ENCODE measurements at places on chromosomes 13 and 19. TPM values are rescaled to one million over a fixed set of nuclear protein-coding genes. Genes with fewer than 3 reads are reported as not detected.

Gene SHANK1
- total RNA-seq: 2.3 TPM

GRCh38 chr19:45079911-45080370 lies 881 bp downstream of the GEMIN7 start:
- no peaks in the 10 kb centered on the region for H3K36me3 ChIP-seq
- no peak for DNase-seq
- no peaks in the 10 kb centered on the region for H3K27me3 ChIP-seq

DNA sequence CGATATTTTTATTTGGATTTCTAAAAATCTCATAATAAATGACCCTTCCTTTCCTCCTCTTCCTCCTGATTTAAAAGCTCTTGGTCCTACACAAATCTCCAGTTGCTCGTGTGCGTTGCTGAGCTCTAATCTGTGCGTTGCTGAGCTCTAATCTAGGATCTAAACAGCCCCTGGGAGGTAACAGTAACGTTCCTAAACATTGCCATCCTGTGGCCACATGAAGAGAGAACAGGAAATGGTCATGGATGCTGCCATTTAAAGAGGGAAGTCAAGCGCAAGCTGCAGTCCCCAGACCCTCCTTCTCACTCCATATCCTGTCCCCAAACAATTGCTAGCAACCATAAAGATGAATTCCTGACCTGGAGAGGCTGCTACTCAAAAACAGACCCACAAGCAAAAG lies 170.8 kb downstream of the NUFIP1 start:
- no peaks in the 10 kb centered on the region for H3K27me3 ChIP-seq
- peaks cover 43% of the 10 kb centered on the region for H3K4me1 ChIP-seq
- peak; percentile 44 for DNase-seq
- no peaks in the 10 kb centered on the region for H3K36me3 ChIP-seq
- H3K4me3 ChIP-seq: no peak overlapping the region

DNA sequence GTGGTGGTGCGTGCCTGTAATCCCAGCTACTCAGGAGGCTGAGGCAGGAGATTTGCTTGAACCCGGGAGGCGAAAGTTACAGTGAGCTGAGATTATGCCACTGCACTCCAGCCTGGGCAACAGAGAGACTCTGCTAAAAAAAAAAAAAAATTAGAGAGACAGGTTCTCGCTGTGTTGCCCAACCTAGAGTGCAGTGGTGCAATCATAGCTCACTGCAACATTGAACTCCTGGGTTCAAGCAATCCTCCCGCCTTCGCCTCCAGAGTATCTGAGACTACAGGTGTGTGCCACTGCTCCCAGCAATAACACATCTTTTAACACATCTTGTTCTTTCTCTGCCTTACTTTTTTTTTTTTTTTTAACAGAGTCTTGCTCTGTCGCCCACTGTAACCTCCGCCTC lies 32.7 kb downstream of the CLEC17A start:
- H3K4me1 ChIP-seq: no peaks in the 10 kb centered on the region
- H3K27ac ChIP-seq: no peak overlapping the region
- no peak for DNase-seq
- no peak overlapping the region for H3K4me3 ChIP-seq

- no peaks in the 10 kb centered on the region for H3K36me3 ChIP-seq
- no peaks in the 10 kb centered on the region for H3K4me1 ChIP-seq
- DNase-seq: peak; percentile 92
Observed at GRCh38 chr19:17766543-17767131, 15.4 kb downstream of the FCHO1 start.

GRCh38 chr13:20654156-20654555 lies 49.3 kb upstream of the IL17D start:
- H3K36me3 ChIP-seq: no peaks in the 10 kb centered on the region
- H3K4me1 ChIP-seq: no peaks in the 10 kb centered on the region
- H3K27ac ChIP-seq: no peak overlapping the region
- H3K27me3 ChIP-seq: no peaks in the 10 kb centered on the region
- DNase-seq: no peak

Gene CCDC70
- total RNA-seq: not detected

Gene PSG7
- total RNA-seq: not detected

Gene PCP2
- not detected for total RNA-seq

DNA sequence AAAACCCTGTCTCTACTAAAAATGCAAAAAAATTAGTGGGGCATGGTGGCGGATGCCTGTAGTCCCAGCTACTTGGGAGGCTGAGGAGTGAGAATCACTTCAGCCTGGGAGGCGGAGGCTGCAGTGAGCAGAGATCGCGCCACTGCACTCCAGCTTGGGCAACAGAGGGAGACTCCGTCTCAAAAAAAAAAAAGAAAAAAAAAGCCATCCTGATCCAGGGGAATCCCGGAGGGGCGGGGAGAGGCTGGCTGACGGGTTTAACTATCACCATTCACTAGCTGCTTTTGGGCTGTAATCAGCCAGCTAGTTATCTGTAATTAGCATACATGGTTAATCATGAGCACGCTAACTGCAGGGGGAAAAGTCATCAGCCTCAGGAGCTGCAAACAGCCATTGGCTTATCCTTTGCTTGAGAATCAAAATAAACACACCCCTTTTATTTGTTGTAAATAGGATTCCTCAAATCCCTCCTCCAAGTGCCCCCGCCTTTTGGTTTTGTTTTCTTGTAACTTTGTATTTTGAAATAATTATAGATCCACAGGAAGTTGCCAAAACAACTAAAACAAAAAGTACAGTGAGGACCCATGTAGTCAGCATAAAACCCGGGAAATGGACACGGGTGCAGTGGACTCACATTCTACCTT lies 9.6 kb downstream of the FSD1 start:
- no peaks in the 10 kb centered on the region for H3K27me3 ChIP-seq
- no peak overlapping the region for H3K27ac ChIP-seq
- no peaks in the 10 kb centered on the region for H3K4me1 ChIP-seq
- H3K4me3 ChIP-seq: no peak overlapping the region
- no peak for DNase-seq
- H3K36me3 ChIP-seq: no peaks in the 10 kb centered on the region

GRCh38 chr19:33201886-33202545 lies 7.9 kb downstream of the LRP3 start:
- no peaks in the 10 kb centered on the region for H3K4me1 ChIP-seq
- no peak overlapping the region for H3K4me3 ChIP-seq
- no peak overlapping the region for H3K27ac ChIP-seq
- DNase-seq: no peak

Gene ANKRD24
- 3.4 TPM for total RNA-seq

- no peak overlapping the region for H3K4me3 ChIP-seq
- H3K27me3 ChIP-seq: no peaks in the 10 kb centered on the region
- no peak for DNase-seq
- H3K27ac ChIP-seq: no peak overlapping the region
- peaks cover 7% of the 10 kb centered on the region for H3K4me1 ChIP-seq
Observed at GRCh38 chr13:44148159-44148914, 225.3 kb upstream of the SERP2 start.

GRCh38 chr13:102703726-102704035 lies 8.8 kb upstream of the METTL21C start:
- no peaks in the 10 kb centered on the region for H3K36me3 ChIP-seq
- H3K4me1 ChIP-seq: peaks cover 12% of the 10 kb centered on the region
- no peaks in the 10 kb centered on the region for H3K27me3 ChIP-seq
- H3K4me3 ChIP-seq: no peak overlapping the region
- peak overlapping the region; percentile 6 for H3K27ac ChIP-seq
- no peak for DNase-seq

DNA sequence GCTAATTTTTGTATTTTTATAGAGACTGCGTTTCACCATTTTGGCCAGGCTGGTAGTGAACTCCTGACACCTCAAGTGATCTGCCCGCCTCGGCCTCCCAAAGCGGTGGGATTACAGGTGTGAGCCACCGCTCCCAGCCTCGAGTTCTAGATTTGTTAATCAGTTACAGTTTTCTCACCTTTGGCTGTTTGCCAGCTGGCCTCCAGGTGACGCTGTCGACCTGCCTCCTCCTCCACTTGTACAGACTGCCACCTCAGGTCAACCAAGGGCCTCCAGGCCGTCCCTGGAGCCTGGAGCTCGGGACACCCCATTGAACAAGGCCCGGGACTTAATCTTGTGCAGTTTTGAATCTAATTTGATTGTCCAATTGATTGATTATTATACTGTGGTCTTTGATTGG lies 45.5 kb downstream of the IER2 start:
- peak overlapping the region; percentile 40 for H3K27ac ChIP-seq
- peaks cover 4% of the 10 kb centered on the region for H3K4me1 ChIP-seq
- DNase-seq: peak; percentile 87

GRCh38 chr13:82749551-82749950 lies 1132.7 kb downstream of the SLITRK1 start:
- no peak overlapping the region for H3K4me3 ChIP-seq
- H3K27ac ChIP-seq: no peak overlapping the region

Gene COX6B1
- 586 TPM for total RNA-seq

Gene LSR
- 113 TPM for total RNA-seq

Gene RAP2A
- 36.8 TPM for total RNA-seq

DNA sequence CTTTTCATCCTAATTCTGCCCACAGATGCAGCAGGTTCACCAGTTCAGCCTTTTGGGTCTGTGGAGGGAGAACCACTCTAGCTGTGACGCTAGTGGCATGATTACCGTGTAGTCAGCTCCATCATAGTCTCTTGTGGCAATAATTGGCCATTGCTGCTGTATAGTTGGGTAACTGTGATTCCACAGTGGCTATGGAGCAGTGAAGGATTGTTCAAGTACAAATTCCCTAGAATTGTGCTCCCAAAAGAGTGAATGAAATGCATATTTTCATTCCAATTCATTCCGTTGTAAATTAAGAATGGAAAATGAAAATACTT lies 856 bp downstream of the TEX26 start:
- H3K4me3 ChIP-seq: no peak overlapping the region
- no peaks in the 10 kb centered on the region for H3K4me1 ChIP-seq
- no peaks in the 10 kb centered on the region for H3K27me3 ChIP-seq
- no peaks in the 10 kb centered on the region for H3K36me3 ChIP-seq

DNA sequence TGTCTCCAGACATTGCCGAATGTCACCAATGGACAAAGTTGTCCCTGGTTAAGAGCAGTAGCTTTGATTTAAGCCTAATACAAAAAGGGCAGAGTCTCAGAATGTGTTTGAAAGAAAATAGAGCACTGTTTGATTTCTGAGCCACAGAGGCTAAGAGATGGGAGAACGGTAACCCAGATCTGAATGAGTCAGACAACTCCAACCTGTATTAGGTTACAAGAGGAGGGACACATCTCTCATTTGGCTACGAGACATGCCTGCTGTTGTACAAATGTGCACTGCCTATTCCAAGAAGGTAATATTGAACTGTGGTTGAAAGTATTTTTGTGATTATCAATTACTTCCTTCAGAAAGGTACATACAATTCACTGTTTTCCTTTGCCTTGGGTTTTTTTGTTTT lies 4.9 kb upstream of the HSPH1 start:
- H3K36me3 ChIP-seq: no peaks in the 10 kb centered on the region
- no peak for DNase-seq
- no peaks in the 10 kb centered on the region for H3K27me3 ChIP-seq

Gene PSG2
- not detected for total RNA-seq

DNA sequence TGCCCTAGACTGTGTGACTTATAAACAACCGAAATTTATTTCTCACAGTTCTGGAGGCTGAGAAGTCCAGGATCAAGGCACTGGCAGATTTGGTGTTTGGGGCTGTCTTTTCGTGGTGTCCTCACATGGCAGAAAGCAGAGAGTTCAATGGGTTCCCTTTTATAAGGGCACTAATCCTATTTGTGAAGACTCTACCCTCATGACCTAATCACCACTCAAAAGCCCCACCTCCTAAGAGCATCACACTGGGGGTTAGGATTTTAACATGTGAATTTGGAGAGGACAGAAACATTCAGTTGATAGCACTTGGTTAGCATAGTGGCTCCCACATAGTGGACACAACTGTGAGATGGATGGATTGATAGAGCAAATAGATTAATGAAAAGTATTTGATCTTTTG lies 21.5 kb upstream of the GPR18 start:
- no peaks in the 10 kb centered on the region for H3K27me3 ChIP-seq
- no peaks in the 10 kb centered on the region for H3K36me3 ChIP-seq
- no peak overlapping the region for H3K27ac ChIP-seq
- no peaks in the 10 kb centered on the region for H3K4me1 ChIP-seq

Gene GNG7
- 1.2 TPM for total RNA-seq

DNA sequence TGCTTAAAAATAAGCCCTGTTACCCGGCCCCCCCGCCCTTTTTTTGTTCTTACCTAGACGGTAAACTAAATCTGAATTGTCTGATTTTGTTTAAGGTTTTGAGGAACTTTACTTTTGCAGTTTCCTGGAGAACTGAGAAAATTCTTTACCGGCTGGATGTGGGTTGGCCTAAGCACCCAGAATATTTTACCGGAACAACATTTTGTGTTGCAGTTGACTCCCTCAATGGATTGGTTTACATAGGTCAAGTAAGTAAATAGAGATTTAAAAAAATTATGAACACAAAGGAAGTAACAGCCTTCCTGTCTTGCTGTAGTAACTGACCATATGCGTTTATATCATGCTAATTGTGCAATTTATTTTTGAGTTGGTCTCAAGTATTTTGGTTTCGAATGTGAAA lies 785 bp downstream of the NHLRC3 start:
- H3K4me1 ChIP-seq: peaks cover 10% of the 10 kb centered on the region
- DNase-seq: no peak

GRCh38 chr19:38674388-38675171 lies 27.1 kb downstream of the ACTN4 start:
- H3K4me1 ChIP-seq: peaks cover 64% of the 10 kb centered on the region
- H3K36me3 ChIP-seq: no peaks in the 10 kb centered on the region
- peak; percentile 57 for DNase-seq
- H3K27ac ChIP-seq: peak overlapping the region; percentile 97
- no peaks in the 10 kb centered on the region for H3K27me3 ChIP-seq

GRCh38 chr13:101697745-101698144 lies 245.3 kb downstream of the ITGBL1 start:
- H3K36me3 ChIP-seq: no peaks in the 10 kb centered on the region
- no peak overlapping the region for H3K27ac ChIP-seq
- H3K27me3 ChIP-seq: no peaks in the 10 kb centered on the region
- H3K4me3 ChIP-seq: no peak overlapping the region
- H3K4me1 ChIP-seq: no peaks in the 10 kb centered on the region

DNA sequence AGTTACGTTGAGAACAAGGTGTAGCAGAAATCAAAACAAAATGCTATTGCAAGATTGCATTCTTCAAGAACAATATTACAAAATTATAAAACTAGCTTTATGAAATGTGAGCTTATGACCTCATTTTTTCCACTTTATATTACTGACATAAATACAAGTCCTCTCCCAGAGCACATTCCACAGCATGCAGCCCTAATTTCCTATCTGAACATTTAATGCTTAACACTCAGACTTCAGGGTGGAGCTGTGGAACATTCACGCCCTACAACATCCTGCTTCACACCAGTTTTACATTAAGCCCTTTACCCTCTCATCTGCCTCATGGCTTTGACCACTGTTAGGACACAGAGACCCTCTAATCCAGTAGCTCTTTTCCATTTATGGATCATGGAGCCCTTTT lies 65.5 kb downstream of the EPSTI1 start:
- no peaks in the 10 kb centered on the region for H3K27me3 ChIP-seq
- no peaks in the 10 kb centered on the region for H3K36me3 ChIP-seq
- peak; percentile 17 for DNase-seq

Gene GRK1
- 0.17 TPM for total RNA-seq

All from hepatocyte (in vitro differentiated cells).